ENCODE measurements at places on chromosomes 7 and 10. TPM values are rescaled to one million over a fixed set of nuclear protein-coding genes. Genes with fewer than 3 reads are reported as not detected.

The ABCB4 gene
- total RNA-seq, result 1.1 TPM

The SPDYE2 gene
- total RNA-seq, result 0.15 TPM

The CYREN gene
- total RNA-seq, result 43.0 TPM

The PLXNA4 gene
- total RNA-seq, result 0.46 TPM

The TEX36 gene
- not detected for total RNA-seq

The PCLO gene
- total RNA-seq, result 4.2 TPM

The UBE3C gene
- 52.4 TPM for total RNA-seq

All from WTC11 (cell line).